Fibroblast of the aortic adventitia (primary cell): ENCODE measurements at places on chromosomes 1 and 21. TPM values are rescaled to one million over a fixed set of nuclear protein-coding genes. Genes with fewer than 3 reads are reported as not detected.
A peak's percentile ranks its signal among the peaks of the same experiment; 100 is the strongest.

Gene CYP4A22
- total RNA-seq = not detected in 2 replicates

Gene LYST
- 28.1 and 30.4 TPM in 2 replicates for total RNA-seq

Gene FCGR3A
- not detected in 2 replicates for total RNA-seq

Gene CYYR1
- 0.09 TPM in 1 of 2 replicates, not detected in the other for total RNA-seq

Gene IFI44
- 14.2 and 66.6 TPM in 2 replicates for total RNA-seq

GRCh38 chr1:235901461-235901860 is 34.8 kb upstream of the LYST start:
- peak; percentile 66 for DNase-seq

- DNase-seq = no peak
Measured at GRCh38 chr1:61122389-61122788, 40.0 kb downstream of the NFIA start.

- no peak for DNase-seq
Measured at GRCh38 chr1:30889511-30889910, 19.0 kb downstream of the SDC3 start.

GRCh38 chr1:8889925-8890785 is 11.7 kb upstream of the ENO1 start:
- peak; percentile 82 for DNase-seq

DNA sequence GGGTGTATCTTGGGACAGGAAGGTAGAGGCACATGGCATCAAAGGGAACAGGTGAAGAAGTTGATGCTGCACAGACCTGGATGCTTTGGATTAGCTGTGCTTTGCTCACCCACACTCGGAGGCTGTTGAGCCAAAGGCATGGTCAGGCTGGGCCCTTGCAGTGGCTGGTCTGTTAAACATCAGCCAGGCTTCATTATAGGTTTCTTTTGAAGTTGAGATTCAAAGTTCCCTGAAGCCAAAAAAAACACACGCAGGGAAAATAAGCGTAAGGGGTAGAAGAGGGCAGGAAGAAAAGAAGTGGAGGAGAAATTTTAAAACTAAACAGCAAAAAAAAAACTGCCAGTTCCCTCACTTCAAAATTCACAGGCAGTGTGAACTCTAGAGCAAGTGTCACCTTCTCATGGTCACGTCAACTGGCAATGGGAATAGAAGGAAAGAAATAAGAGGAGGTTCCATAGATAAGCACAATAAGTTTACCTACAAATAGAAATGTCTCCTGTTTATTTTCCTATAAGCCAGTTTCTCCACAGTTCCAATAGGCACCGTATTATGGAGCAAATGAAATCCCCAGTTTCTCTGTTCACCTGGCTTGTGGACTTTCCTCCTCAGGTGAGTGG is 139.5 kb downstream of the PAPPA2 start:
- peak; percentile 47 for DNase-seq

DNA sequence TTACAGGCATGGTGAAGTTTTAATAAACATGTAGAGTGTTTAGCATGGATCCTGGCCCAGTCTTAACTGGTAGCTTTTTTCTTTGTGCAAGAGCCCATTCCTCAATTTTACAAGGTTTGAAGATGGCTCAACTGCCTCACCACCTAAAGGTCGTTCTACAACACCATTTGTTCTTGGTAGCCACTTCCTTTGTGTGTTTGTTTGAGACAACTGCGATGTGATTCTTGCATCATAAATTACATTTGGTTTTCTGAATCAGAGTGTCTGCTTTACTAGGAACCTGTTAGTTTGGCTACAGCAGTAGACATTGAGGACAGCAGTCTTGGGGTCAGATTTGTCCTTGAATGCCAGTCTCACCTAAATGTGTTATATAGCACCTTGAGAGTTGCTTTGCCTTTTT is 3.3 kb downstream of the PLEKHM2 start:
- DNase-seq = no peak

DNA sequence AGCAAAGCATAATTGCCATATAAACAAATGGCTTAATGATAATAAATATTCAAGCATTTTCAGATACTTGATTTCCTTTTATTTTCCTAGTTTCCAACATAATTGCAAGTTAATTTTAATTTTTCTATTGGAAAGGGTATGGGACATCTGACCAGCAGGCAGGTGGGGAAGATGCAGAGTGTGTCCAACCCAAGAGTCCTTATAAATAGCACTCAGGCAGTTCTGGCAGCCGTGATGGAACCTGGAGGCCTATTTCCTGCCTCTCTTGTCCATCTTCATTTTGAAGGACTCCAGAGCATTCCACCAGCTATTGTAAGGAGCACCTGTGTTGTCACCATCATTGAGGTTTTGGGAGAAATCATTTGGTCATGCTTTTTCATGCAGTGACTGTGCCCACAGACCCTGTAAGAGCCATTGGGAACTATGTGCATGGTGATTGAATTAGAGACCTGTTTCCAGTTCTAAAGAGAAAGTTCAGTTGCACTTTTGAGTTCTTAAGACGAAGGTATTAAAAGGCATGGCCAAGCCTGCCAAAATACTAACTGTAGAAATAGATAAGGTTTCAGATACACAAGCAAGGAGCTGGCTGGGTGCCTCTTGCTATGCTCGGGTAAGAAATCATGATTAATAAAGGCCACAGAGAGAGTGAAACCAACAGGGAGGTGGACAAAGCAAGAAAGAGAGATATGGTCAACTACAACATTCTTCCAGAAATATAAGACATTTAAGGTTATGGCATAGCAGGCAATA is 92.3 kb downstream of the SPATA46 start:
- DNase-seq = peak; percentile 48

DNA sequence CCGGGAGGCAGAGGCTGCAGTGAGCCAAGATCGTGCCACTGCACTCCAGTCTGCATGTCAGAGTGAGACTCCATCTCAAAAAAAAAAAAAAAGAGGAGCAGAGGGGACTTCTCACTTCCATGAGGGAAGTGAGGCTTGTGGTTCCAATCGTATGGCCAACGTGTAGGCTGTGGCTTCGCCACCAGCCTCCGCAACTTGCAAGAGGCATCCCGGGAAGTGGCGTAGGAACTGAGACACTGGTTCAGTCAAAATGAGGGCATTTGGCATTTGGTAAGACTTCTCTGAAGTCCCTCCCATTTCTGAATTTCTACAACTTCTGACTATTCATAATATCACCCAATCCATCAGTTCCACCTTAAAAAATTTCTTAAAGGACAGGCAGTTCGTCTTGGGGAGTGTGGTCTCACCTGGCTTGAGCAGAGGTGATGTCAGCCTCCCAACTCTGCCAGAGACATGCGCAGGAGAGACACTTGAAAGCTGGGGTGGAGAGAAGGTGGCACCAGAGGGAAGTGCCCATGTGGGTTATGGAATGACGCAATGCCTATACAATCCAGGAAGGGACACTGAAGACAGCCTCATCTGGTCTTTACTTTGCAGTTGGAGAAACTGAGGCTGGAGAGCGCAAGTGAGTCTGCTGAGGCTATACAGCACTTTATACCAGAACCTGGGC is 17.2 kb downstream of the KAZN start:
- no peak for DNase-seq

DNA sequence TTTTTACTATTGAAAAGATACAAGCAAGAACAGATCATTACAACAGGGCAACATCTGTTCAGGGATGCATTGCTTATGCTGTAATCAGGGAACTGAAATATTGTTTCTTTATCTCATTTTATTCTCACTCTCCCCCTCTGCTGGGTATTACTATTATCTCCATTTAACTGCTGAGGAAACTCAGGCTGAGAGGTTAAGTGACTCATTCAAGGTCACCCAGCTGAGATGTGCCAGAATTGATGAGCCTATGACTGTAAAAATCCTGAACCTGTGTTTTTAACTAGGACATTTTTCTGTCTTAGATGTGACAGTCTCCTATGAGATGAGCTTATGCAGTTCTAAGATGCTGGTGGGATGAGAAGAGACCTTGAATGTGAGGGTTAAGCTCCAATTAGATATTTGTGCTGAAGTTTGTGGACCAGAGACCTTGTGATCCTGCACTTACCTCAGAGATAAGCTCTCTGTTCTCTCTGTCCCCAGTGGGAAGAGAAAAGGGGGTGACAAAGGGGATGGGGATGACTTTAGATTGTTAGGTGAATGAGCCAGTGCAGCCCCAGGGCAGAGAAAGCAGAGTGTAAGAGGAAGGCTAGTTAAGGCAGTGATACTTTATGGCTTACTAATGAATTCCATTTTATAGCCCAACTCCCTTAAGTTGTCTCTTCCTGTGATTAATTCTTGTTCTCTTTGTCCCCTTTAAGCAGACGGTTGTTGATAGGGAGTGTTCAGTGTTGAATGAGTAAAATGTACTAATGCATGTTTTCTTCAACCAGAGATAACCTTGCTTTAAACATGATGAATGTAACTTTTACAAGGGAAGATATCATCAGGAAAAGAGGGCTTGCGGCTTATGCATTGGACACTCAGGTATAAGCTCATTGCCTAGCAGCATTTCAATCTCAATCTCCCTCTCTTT is 111.4 kb downstream of the HLX start:
- peak; percentile 68 for DNase-seq

- DNase-seq = peak; percentile 66
Measured at GRCh38 chr21:36149788-36150711, 6.6 kb upstream of the DOP1B start.

DNA sequence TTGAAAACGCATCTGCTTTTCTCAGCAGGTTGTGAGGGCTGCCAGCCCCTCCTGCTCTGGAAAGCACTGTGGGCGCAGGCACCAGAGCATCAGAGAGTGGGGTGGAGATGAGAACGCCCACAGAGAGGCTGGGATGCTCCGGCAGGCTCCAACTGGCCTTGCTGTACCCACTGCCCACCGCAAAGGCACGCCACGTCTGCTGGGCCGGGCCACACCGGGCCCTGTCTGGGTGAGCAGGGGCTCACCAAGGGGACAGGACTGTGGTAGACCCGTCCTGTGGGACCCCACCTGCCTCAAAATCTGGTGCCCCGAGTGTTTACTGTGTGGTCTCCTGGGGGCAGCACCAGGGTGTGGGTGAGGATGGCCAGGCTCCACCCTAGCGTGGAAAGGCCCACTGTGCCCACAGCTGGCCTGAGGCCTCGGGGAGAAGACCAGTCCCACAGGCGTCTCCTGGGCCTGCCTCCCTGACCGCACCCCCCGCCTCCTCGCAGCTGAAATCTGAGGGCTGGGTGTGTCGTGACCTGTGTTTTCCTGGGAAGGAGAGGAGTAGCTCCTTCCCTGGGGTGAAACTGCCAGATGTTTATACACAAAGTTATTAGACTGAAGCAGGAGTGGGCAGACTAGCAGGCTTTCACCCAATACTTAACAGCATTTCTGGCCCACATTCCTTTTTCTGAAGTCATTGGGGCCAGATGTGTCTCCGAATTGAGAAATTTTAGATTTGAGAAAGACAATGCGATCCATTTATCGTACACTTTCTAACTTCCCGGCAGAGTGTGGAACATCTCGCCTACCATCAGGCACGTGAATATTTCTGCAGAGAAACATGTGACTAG is 53.8 kb downstream of the STUM start:
- DNase-seq = peak; percentile 94

DNA sequence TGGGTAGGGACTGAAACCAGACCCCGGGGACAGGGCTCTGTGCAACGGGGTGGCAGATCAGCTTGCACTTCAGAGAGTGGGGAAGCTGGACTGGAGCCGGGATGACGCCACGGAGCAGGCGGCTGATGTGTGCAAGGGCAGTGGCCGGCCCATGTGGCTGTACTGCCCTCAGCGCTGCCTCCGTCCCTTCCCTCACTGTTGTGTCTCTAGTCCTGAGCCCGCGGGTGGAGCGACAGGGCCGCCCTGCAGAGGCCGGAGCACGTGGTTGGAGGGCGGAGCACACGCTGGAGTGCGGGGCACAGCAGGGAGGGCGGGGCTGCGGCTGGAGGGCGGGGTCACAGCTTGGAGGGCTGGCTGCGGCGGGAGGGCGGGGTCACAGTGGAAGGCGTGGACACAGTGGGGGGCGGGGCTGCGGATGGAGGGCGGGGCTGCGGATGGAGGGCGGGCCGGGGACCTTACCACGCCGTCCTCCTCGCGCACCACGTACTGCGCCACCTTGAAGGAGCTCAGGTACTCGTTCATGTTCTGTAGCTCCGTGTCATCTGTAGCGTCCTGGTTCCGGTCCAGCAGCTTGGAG is 52.4 kb downstream of the CHD5 start:
- DNase-seq = peak; percentile 30

DNA sequence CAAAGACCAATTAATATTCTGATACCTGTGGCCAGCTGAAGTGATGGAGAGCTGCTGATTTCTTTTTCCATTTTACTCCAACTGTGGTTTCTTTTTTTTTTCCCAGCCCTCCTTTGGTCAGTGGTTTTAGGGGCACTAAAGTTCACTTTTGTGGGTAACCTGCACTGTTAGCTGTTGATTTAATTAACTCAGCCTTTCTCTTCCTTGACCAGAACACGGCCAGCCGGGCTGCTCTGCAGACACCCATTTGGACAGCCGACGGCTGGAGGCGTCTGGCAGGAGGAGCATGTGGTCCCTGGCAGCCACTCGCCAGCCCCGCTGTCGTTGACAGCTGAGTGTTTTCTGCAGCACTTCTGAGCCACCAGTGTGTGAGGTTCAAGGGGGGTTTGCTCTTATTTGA is 136.2 kb upstream of the RUNX3 start:
- DNase-seq = no peak

- no peak for DNase-seq
Measured at GRCh38 chr1:173444757-173445156, 32.4 kb upstream of the PRDX6 start.

DNA sequence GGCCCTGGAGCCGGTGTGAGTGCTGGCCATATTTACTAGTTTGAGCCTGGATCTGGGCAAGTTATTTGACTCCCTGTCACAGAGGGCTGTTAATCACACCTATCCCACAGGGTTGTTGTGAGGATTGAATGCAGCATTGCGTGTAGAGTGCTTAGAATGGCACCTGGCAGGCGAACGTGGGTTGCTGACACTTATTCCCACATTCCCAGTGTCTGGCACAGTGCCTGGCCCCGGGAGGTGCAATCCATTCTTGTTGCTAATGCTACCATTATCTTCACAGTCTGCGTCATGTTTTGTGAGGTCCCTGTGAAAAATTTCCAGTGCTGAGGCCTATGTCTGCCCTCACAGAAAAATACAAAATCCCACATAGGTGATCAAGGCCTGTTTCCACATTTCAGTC is 66.1 kb downstream of the CD2 start:
- peak; percentile 97 for DNase-seq

DNA sequence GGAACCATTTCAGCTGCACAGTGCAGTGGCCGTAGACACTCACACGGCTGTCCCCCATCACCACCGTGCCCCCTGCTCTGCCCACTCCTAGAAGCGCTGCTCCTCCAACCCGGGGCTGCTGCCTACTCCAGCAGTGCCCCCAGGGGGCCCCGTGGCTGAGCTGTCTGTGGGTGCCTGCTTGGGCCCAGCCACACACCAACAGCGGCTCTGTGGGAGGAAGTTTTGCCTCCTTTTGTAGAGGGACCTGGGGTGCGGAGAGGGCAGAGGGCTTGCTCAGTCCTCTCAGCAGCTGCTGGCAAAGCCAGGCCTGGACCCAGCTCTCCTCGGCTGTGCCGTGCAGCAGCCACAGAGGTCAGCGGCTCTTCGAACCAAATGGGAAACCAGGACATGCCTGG is 11.4 kb upstream of the LRRC3 start:
- DNase-seq = no peak

DNA sequence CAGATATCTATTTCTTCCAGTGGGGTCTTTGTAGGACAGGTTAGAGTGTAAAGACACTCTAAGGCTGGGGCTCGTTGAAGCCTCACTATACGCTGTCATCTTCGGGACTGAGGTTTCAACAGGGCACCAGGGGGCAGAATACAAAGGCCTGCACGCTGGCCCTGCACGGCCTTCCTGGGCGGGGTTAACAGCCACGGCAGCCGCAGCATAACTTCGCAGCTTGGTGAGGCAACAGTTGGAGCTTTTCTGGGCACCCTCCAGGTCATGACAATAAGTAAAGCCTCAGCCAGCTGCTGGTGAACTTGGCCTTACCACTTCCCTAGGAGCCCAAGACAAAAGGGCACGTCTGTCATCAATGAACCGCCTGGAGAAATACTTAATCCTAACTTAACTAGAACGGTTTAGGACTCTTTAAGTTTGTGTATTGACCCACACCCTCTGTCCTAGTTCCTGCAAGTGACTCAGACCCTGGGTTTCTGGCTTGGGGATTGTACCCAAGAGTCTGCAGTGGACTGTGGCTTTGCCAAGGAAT is 2.3 kb upstream of the RUNX1 start:
- peak; percentile 92 for DNase-seq
